Nephron progenitor cell (in vitro differentiated cells): ENCODE measurements at places on chromosomes 3 and 15.

DNA sequence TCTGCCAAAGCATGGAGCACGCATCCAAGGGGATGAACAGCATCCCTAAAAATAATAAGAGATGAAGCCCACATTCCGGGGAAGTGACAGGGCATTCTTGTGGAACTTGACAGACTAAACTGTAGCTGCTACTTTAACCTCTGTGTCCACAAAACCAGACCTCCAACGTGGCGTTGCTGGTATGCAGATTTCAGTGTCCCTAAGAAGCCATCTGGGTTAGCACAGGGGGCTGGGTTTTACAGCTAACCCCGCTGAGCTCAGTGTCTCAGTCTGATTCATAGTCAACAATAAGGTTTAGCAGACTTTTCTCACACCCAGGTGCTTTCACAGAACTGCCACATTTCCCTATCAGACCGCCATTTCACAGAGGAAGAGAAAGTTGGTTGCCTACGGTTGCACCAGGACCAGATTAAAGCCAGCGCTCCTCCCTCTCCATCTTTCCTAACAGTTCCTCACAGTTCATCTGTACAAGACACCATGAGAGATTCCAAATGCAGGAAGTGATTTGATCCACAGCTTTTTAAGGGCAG lies 61.6 kb upstream of the CTDSPL start:
- H3K27ac ChIP-seq, result no peak overlapping the region
- no peak overlapping the region for H3K4me3 ChIP-seq
- H3K36me3 ChIP-seq, result peaks cover 55% of the 10 kb centered on the region
- H3K4me1 ChIP-seq, result peaks cover 25% of the 10 kb centered on the region
- peaks cover 2% of the 10 kb centered on the region for H3K27me3 ChIP-seq
- DNase-seq, result no peak

DNA sequence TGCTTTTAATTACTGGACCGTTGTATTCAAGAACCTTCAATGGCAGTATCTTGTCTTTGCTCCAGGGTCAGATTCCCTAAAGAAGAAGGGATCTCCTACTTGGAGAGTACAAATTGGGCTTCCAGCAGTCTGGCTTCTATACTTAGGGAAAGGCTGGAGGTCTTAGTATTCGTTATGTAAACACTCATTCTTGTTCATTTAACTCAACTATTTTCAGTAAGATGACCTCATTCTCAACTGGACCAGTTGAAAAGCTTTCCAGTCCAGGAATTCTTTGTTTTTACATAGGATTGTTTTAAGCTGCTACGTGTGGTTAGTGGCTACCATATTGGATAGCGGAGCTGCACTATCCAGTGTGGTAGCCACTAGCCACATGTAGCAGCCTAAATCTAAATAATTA lies 4.6 kb downstream of the SENP5 start:
- H3K27me3 ChIP-seq, result no peaks in the 10 kb centered on the region
- H3K36me3 ChIP-seq, result peaks cover 13% of the 10 kb centered on the region
- DNase-seq, result no peak
- H3K4me1 ChIP-seq, result peaks cover 17% of the 10 kb centered on the region
- H3K4me3 ChIP-seq, result no peak overlapping the region
- H3K27ac ChIP-seq, result no peak overlapping the region

GRCh38 chr15:32716915-32717425 lies 834 bp upstream of the GREM1 start:
- H3K4me3 ChIP-seq, result peak overlapping the region; percentile 87
- peaks cover 15% of the 10 kb centered on the region for H3K36me3 ChIP-seq
- DNase-seq, result no peak
- peaks cover 24% of the 10 kb centered on the region for H3K27me3 ChIP-seq
- H3K4me1 ChIP-seq, result peaks cover 53% of the 10 kb centered on the region
- H3K27ac ChIP-seq, result peak overlapping the region; percentile 79

GRCh38 chr3:54681706-54682105 lies 246.2 kb downstream of the LRTM1 start:
- peaks cover 5% of the 10 kb centered on the region for H3K27me3 ChIP-seq
- DNase-seq, result no peak

DNA sequence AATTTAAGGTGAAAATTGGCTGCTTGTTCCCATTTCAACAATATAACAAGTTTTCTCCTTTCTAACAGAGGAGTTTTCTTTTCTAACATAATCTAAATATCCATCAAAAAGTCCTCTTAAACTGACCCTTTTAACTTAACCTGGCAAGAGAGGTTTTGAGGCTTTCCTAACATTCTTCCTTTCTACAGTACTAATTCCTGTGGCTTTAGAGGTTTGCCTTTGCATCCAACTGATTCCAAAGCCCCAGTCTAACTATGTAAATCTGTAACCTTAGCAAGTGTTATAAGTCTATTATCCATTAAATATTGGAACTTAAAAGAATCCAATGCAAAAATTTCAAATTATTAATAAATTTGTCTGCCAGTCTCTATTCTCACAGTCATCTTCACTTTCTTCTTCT lies 134.1 kb downstream of the ISL2 start:
- no peak for DNase-seq
- H3K36me3 ChIP-seq, result peaks cover 40% of the 10 kb centered on the region

DNA sequence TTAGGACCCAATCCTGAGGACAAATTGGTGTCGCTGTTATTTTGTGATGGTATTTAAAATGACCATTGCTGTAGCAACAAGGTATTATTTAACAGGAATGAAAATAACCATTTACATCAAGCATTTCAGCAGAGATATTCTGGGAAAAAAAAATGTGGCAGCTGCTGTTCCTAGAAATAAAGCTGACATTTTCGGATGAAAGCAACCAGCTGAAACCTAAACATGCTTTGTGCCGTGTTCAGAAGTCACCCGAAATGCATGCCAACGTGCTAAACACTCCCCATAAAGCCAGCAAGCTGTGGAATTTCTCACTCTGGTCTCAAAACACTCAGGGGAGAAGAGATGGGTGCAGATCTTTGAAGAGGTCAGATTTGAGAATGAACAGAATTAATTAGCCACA lies 31.5 kb upstream of the TAFA4 start:
- H3K27me3 ChIP-seq, result no peaks in the 10 kb centered on the region
- DNase-seq, result no peak
- H3K36me3 ChIP-seq, result no peaks in the 10 kb centered on the region
- peaks cover 10% of the 10 kb centered on the region for H3K4me1 ChIP-seq

GRCh38 chr3:101193957-101194356 lies 126.4 kb downstream of the IMPG2 start:
- H3K27ac ChIP-seq, result no peak overlapping the region
- peaks cover 13% of the 10 kb centered on the region for H3K4me1 ChIP-seq
- no peaks in the 10 kb centered on the region for H3K27me3 ChIP-seq
- H3K4me3 ChIP-seq, result no peak overlapping the region
- no peak for DNase-seq

DNA sequence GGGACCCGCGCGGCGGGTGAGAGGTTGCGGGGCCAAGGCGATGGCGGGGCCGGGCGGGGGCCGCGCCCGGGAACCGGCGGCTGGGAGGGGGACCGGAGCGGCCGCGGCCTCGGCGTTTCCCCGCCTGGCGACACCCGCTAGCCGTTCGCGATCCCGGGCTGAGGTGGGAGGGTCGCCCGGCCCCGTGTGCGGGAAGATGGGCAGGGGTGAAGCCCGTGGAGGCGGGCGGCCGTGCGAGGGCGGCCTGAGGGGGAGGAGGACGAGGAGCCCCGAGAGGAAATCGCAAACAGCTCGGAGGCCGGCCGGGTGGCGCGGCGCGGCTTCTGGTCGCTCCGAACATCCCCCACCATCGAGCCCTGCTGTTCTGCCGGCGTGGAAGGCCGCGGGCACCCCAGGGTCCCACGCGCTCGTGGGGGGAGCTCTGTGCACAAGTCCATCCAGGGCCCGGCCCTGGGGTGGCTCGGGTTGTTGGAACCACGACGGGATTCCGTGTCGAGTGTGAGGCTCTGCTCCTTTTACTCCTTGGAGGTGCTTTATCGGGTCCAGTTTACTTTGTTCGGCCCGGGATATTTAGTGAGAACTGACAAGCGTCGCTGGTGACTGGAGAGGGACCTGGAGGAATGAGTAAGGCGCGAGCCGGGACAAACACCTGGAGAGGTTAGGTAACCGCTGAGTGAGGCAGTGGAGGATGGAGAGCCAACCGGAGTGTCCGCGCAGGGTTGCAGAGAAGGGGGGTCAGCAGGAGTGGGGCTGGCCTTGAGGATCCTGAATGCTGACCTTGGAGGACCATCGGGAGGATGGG lies 728 bp downstream of the CRTC3 start:
- DNase-seq, result peak; percentile 52
- H3K4me3 ChIP-seq, result peak overlapping the region; percentile 95
- peaks cover 64% of the 10 kb centered on the region for H3K4me1 ChIP-seq
- H3K36me3 ChIP-seq, result peaks cover 11% of the 10 kb centered on the region
- H3K27ac ChIP-seq, result no peak overlapping the region
- peaks cover 39% of the 10 kb centered on the region for H3K27me3 ChIP-seq

- no peak overlapping the region for H3K27ac ChIP-seq
- H3K36me3 ChIP-seq, result peaks cover 22% of the 10 kb centered on the region
- no peaks in the 10 kb centered on the region for H3K4me1 ChIP-seq
- DNase-seq, result no peak
- no peak overlapping the region for H3K4me3 ChIP-seq
Observed at GRCh38 chr3:196886144-196886543, 18.4 kb downstream of the SENP5 start.

DNA sequence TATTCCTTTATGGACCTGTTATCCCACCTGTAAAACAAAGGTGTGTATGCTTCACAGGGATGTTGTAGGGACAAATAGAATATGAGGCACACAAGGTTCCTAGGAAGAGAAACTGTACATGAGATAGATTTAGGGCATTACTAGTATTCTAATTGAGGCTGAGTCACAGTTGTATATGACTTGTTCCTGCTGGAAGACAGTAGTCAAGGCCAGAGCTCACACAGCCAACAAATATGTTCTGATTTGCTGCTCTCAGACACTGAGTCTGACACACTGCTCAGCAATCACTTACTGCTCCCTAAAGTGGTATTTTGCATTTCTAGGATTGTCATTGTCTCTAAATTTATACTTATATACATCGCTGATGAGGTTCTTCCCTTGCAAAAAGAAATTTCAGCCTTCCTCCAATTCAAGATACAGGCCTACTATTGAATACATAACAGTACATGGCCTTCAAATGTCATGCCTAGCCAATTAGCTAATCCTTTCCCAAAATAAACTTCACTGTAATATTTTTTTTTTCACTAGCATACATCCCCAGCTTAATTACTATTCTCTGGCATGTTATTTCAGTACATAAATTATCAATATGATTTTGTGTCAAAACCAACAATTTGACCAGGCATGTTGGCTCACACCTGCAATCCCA lies 69.8 kb downstream of the TIGIT start:
- no peaks in the 10 kb centered on the region for H3K4me1 ChIP-seq
- peaks cover 10% of the 10 kb centered on the region for H3K27me3 ChIP-seq
- no peak for DNase-seq

DNA sequence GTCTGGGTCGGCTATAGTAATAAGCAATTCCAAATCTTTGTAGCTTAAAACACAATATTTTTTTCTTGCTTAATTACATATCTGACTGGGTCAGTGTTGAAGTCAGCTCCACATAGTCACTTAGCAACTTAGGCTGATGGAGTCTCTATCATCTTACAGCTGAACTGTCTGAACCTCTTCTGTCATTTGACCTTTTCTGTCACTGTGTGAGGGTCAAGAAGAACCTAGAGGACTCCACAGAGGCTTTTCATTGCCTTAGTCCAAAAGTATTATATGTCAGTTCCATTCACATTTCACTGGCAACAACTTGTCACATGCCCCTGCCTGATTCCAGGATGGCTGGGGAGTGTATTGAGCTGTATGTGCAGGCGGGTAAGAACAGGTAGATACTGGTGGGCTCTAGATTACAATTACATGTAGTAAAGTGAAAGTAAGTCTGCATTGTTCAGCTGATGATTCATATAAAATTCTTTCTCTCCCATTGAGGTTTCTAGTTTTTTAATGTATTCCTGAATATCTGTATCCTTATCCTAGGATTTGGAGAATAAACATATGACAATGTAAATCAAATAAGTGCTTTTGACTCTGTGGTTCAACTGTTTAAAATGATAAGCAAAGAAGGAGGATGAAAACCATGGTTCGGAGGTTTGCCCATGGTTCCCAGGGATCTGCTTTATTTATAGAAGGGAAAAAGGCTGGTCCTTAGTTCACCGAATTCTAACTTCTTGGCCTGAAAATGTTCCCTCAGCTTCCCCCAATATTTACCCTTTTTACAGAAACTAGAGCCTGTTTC lies 5.8 kb upstream of the ARPP21 start:
- no peak overlapping the region for H3K4me3 ChIP-seq
- H3K27me3 ChIP-seq, result peaks cover 13% of the 10 kb centered on the region
- no peak overlapping the region for H3K27ac ChIP-seq
- H3K4me1 ChIP-seq, result peaks cover under 1% of the 10 kb centered on the region

GRCh38 chr3:88090681-88091080 lies 31.6 kb downstream of the ZNF654 start:
- peaks cover 96% of the 10 kb centered on the region for H3K36me3 ChIP-seq
- no peak for DNase-seq
- H3K4me3 ChIP-seq, result no peak overlapping the region
- peaks cover 9% of the 10 kb centered on the region for H3K4me1 ChIP-seq
- no peaks in the 10 kb centered on the region for H3K27me3 ChIP-seq

DNA sequence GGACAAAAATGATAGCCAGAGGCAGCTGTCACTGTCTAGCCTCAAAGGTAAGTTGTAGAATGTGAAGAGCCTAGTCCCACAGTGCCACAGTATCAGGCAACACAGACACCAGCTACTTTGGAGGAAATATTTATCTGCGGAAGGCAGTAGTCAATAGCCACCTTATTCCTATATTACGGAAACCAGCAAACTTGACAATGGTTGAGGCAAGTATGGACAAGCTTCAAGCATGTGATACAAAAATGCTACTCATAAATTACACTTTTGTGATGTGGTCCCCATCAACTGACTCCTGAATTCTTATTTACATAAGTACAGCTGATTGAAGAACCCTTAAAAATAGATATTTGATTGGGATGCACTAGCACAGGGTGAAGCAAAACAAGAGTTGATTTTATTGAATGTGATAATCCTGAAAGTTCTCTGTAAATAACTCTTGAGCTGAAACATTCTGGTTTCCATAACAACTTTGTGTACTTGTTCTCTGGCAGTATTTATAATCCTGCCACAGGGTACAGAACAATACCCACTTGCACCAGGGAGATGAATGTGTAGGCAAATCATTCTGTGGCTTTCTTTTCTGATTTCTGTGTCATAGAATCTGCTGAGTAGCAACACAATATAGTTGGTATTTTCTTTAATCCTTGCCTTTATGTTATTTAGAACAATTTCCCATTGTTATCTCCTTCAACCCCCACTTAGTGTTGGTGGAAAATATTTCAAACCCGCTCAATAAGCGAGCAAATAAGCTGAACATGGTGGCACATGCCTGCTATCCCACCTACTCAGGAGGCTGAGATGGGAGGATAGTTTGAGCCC lies at the start of gene ANKUB1:
Gene ANKUB1 (minus strand): TSS at position 103 of the 819 bp plus-strand sequence. CDS start 188 bp downstream, outside the sequence.
- H3K4me1 ChIP-seq, result no peaks in the 10 kb centered on the region
- no peaks in the 10 kb centered on the region for H3K36me3 ChIP-seq
- H3K4me3 ChIP-seq, result no peak within 1 kb of the TSS
- no peak for DNase-seq

- no peaks in the 10 kb centered on the region for H3K36me3 ChIP-seq
- H3K4me1 ChIP-seq, result no peaks in the 10 kb centered on the region
- no peak overlapping the region for H3K4me3 ChIP-seq
Observed at GRCh38 chr3:20930034-20930433, 744.0 kb upstream of the SGO1 start.
